ENCODE measurements at places on chromosomes 7 and 10.

DNA sequence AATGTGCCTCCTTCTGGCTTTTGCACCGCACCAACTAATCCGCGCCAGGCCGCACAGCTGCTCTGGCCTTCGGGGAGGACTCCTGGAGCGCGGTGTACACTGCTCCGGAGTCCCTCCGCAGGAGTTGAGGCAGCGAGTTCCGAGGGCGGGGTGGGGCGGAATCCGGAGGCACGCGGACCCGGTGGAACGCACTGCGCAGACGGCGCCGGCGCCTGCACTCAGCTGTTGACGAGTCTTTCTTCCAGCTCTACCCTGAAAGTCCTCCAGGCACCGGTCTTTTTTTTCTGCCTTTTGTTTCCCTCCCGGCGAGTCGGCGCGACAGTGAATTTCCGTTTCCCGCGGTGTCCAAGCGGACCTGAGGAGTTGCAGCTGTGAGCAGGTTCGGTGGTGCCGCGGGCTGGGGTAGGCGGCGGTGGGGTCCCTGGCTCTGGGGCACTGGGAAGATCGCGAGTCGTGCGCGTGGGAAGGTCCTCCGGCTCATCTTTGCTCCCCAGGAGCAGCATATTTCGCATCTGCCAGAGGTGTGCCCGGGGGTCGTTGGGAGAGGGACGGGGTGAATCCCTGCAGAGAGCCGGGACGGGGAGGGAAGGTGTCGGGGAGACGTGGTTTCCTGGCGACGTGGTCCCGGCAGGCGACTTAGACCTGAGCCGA is 44.1 kb downstream of the SFTPD start:
- peak; percentile 86 for DNase-seq

DNA sequence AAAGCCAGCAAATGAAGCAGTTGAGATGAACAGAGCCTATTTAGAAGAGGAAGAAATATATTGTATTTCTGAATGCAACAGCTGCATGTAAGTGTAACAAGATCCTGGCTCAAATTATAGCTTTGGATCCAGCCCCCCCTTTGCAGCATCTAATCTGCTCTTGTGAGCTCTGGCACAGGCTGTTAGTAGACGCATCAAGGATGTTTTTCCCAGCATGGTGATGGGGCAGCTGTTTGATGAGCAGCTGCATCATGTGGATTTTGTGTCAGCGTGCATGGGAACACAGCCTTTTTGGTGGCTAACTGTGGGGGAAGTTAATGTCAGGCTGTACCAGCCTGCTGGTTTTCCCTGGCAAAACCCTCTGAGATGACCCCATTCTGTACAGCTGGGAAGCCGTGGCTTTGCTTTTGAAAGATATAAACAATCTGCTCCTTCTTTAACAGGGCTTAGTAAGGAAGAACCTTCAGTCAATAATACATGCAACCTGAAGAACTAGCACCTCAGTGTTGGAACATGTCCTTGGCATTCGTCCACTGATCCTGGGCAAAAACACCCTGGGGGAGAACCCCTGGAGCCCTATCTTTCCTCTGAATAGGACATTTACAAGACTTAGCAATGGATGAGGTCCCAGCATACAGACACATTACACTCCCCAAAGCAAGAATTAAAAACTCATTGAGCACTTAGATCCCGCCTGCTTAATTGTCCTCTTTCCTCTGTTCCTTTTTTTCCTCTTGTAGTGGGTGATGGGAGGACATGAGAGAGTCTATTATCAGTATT is 70.6 kb downstream of the NPS start:
- no peak for DNase-seq

DNA sequence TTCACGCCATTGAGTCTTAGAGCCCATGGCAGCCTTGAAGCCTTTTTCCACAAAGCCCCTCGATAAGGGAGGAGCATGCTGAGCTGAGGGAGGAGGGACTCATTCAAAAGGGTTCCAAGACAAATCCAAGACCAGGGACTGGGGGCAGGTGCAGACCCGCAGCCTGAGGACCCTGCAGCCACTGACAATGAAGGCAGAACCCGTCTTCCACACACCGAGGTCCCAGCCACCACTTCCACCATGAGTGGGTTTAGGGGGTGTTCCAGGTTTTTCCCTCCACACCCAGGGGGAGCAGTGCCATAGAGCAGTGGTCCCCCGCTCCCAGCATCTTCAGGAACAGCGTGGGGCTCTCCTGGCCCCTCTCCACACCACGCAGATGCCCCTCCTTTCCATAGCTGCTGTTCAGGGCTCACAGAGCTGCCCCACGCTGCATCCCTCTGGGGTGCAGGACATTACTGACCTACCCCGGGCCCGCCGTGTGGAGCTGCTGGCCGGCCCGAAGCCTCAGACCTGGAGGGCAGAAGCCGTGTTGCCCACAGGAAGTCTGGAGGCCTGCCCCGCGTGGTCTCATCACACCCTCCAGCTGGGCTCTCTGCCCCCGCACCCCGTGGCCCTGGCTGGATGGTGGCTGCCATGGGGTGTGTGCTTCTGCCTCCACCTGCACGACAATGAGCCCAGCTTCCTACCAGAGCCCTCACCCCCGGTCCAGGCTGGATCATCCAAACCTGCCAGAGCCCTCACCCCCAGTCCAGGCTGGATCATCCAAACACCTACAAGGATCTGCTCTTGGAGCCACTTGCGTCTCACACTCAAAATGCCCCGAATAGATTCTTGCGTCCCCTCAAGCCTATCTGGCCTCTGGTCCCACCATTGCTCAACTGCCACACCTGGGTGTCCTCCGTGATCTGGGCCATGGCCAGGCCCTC is 220.0 kb upstream of the TCERG1L start:
- no peak for DNase-seq

DNA sequence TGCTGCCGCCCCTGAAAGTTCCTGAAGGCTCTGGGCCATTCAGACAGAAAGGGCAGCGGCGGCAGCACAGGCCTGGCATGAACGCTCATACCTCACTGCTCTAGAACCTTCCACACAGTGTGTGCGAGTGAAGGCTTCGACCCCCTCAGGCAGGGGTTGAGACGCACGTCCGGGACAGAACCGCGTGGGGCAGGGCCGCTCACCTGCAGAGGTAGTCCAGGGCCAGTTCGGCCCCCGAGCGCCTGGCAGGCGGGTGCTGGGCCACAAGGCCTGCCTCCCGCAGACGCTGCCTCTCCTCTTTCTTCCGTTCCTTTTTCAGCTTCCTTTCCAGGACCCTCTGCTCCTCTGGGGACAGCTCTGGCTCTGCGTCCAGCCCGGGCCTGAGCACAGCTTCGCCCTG is 26.8 kb downstream of the CYP2W1 start:
- DNase-seq = no peak

GRCh38 chr10:69107176-69107490 is 16.8 kb upstream of the VPS26A start:
- no peak for DNase-seq

GRCh38 chr10:86105640-86106039 is 261.0 kb downstream of the GRID1 start:
- no peak for DNase-seq

DNA sequence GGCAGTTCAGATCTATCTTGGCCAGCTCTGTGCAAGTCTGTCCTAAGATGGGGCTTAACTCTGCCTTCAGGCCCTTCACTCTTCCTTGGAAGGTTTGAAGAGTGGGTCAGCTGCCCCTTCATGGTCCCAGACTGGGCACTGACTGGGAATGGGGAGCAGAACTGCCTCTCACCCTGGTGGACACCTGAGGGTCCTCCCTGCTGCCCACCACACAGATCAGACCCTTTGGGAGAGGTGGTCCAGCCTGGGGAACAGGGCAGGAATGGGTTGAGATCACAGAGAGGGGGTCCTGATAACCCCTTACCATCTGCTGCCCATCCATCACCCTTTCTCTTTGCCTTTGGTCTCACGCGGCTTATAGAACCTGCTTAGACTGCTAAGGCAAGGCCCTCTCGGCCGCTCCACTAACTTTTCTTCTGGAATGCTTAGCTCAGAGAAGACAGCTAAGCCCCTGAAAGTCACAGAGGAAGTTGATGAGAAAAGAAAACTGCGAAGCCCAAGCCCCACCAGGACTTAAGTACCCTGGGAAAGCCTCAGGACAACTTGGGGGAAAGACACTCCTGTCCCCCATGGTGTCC is 402 bp upstream of the CDHR1 start:
- no peak for DNase-seq

DNA sequence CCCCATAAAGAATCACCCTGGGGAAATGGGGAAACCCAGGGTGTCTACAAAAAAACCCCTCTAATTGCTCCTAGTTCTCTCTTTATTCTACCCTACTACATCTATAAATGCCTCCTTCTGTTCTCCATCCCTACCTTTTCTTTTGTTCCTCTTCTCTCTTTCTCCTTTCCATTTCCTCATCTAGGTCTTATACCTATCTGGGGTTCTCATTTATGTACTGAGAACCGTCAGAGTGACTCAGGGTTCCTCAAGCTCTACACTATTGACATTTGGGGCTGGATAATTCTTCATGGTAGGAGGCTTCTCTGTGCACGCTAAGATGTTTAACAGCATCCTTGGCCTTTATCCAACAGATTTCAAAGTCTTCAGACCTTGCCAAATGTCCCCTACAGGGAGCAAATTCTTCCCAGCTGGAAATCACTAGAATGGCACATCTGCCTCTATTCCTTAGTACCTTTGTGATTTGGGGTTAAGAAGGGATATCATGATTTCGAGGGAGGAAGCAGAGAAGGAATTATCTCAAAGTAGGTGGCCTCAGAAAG is 137.4 kb upstream of the PTN start:
- DNase-seq = no peak

DNA sequence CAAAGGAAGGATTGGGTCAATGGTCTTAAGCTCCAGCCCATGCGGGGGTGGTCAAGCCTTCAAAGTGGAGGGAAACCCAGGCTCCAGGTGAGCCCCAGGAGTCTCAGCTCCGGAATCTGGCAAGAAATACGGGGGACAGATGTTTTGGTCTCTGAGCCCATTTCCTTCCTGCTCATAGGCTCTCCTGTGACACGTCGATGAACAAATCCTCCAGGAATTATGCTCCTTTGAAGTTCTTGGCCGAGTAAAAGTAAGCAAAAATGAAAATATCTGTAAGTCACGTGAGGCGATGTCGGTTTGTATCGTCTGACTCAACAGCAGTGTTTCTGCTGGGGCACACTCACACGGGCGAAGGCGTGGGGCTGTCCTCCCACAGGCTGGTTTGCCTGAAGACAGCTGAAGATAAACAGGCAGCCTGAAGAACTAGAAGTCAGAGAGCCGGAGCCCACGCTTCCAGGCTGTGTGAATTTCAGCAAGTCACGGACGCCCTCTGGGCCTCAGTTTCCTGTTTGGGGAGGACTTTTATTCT is 52.6 kb upstream of the SMNDC1 start:
- DNase-seq = no peak

DNA sequence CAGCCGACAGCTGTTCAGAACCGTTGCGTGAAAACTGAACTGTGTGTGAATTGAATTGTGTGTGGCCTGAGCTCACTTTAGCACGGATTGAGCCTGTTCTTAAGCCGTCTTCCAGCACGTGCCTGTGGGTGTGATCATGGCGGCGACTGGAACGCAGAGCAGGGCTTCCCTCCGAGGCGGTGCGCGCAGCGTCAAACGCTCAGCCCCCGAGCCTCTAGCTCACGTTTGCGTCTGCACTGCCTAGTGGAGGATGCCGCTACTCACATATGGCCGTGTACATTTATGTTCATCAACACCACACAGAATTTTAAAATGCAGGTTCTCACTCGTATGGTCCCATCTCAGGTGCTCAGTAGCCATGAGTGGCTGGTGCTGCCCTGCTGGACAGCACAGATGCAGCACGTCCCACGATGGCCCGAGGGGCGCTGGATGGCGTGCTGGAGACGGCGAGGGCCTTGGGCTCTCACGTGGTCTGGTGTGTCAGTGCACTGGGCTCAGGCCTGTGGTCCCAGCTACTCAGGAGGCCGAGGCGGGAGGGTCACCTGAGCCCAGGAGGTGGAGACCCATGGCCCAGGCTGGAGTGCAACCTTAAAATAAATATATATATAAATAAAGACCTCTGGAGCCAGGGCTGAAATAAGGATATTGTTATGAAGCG is 22.0 kb downstream of the SUN1 start:
- peak; percentile 61 for DNase-seq

GRCh38 chr10:34729619-34730018 is 85.5 kb downstream of the PARD3 start:
- DNase-seq = no peak

GRCh38 chr10:11448190-11448544 is 163.3 kb downstream of the USP6NL start:
- DNase-seq = no peak

DNA sequence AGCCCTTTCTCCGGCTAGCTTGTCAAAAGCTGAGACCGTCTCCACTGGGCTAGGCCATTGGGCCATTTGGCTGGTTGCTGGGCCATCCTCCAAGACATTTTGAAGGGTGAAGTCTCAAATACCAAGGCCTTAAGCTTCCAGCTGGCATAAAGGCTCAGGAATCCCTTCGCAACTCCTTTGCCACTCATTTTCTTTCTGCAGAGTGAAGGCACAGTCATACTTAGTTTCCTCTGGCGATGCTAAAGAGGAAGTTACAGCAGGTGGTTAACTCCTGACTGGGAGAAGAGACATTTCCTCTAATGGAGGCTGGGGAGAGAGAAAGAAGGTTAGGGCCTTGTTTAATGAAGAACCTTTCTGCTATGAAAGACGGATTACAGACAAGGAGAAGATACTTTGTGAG is 4.8 kb upstream of the REPIN1 start:
- DNase-seq = no peak

DNA sequence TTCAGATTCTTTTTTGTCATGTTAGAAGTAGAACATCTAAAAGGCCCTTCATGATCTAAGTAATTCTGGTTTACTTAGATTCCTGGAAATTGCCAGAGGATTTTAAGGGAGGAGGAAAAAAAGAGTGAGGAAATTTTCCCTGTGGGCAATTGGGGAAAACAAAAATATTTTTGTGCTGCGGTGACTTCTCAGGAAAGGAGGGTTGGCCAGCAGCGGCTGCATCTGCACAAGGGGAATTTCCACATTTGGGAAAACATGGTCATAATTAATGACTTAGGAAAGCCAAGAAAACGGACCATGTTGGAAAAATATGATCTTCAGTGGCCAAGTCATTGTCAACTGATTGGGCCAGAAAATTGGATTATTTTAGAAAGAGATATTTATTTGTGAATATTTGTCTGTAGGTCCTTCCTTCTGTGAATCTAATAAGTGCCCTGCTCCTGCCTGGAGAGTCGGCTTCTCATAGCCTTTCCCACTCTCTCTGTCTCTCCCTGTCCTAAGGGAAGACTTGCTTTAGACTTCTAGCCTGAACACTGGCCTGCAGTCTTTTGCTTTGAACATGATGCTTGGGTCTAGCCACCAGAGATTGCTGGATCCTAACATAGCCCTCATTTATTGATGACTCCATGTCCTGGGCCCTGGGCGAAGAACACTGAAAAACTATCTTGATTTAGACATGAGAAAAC is 124.2 kb upstream of the MKLN1 start:
- DNase-seq = no peak

All from heart left ventricle (tissue), 16 donors.